ENCODE measurements at places on chromosomes 7 and 10.

- no peak for DNase-seq
These were observed 244.2 kb upstream of the IGFBP3 start for GRCh38 chr7:46165276-46165675.

- no peak for DNase-seq
These were observed 316.8 kb upstream of the MTPN start for GRCh38 chr7:136293841-136294391.

GRCh38 chr10:13201132-13201531, 33.0 kb downstream of the UCMA start:
- DNase-seq, result no peak

- no peak for DNase-seq
These were observed 244.3 kb downstream of the PHF14 start for GRCh38 chr7:11217848-11218565.

DNA sequence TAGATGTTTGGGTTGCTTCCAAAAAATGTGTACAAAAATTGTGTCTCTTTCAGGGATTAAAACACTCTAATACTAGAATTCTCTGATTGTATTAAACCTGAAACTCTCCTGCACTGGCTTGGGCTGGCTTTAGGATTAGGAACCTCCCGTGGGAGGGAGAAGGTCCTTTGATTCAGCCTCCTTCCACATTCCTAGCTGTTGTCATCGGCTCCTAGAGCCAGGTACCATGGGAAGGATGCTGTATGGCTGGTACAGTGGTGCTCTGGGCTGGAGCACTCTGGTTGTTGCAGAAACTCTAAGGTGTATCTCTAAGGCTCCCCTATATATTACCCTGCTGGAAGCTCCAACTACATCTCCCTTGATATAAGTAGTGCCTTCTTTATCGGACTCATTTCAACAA, 245.2 kb upstream of the FOXK1 start:
- DNase-seq, result no peak

- no peak for DNase-seq
These were observed 14.5 kb upstream of the PAX2 start for GRCh38 chr10:100730725-100731406.

DNA sequence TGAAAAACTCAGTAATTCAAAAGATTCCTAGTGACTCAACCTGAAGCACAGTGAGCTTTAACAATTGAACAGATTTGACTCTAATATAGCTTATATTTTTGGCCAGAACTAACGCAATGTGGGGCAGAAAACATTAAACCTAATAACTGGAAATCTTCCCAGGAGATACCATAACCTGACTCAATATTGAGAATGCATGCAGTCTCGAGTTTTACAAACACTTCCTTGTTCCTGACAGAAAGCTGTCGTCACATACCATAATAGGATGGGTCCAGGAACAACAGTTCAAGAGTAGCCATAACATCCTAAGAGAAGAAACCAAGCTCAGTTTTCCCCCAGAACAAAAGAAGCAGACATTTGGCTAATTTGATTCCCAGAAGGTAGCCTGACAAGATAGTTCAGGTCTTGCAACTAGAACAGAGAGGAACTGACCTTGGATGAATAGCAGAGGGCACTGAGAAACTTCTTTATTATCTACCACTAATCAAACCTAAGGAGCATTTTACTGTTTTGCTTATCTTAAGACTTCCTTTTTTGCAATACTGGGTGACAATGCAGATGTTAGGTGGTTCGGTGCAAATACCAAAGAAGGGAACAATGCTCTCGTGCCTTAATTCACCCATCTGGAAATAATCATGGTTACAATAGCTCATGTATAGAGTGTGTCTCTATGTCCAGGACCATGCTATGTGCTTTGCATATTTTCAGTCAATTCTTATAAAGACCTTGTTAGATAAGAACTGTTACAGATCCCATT, 38.6 kb upstream of the ACSL5 start:
- DNase-seq, result no peak

GRCh38 chr10:86500846-86501245, 20.7 kb downstream of the WAPL start:
- no peak for DNase-seq

GRCh38 chr7:155426543-155427410, 31.2 kb upstream of the EN2 start:
- no peak for DNase-seq

- DNase-seq, result no peak
These were observed 11.9 kb upstream of the LRRC27 start for GRCh38 chr10:132319853-132320653.

GRCh38 chr10:43845121-43845520, 196.4 kb upstream of the ZNF32 start:
- no peak for DNase-seq

- no peak for DNase-seq
These were observed 168.9 kb downstream of the NRF1 start for GRCh38 chr7:129780257-129780973.

DNA sequence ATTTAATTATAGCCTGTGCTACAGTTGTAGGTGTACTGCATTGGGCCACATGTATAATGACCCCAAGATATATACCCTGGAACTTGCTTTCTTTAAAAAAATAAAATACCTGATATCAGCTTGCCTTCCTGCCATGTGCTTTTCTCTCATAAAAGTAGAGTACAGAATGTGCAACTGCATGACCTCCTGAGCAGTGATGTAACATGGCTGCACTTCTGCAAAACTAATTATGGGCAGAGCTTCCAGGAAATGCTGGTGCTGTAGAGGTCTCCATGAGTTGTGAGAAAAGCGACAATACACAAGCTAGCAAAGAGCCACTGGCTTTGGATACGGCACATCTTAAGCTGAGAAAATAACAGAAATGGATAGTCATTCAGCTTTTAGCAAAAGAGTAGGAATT, 6.5 kb upstream of the ERLIN1 start:
- DNase-seq, result no peak

DNA sequence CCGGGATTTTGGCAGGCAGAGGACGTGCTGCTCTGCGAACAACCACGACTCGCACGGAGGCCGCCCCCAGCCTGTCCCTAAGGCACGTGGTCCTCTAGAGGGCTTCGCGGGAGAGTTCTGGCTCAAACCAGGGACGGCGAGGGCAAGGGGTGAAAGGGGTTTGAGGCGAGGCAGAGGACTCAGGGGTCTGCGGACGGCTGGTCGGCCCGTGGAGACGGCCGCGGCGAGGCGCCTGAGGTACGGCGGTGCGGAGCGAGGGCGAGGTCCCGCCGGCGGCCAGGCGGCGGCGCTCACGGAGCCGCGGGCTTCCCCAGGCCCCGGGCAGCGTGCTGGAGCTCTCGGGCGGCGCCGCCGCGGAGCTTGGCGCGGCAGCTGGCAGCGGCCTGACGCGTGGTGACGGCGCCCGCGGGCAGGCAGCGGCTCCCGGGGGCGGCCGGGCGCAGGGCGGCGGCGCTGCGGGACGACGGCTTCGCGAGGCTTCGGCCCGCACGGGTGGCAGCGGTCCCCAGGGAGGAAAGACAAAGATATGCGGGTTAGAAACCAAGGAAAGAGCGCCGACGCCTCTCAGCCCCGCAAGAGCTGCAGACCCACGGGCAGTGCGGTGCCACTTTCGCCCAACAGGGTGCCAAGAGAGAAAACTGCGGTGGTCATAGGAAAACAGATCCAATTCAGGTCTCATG, 44.8 kb downstream of the ZNF800 start:
- peak; percentile 59 for DNase-seq

DNA sequence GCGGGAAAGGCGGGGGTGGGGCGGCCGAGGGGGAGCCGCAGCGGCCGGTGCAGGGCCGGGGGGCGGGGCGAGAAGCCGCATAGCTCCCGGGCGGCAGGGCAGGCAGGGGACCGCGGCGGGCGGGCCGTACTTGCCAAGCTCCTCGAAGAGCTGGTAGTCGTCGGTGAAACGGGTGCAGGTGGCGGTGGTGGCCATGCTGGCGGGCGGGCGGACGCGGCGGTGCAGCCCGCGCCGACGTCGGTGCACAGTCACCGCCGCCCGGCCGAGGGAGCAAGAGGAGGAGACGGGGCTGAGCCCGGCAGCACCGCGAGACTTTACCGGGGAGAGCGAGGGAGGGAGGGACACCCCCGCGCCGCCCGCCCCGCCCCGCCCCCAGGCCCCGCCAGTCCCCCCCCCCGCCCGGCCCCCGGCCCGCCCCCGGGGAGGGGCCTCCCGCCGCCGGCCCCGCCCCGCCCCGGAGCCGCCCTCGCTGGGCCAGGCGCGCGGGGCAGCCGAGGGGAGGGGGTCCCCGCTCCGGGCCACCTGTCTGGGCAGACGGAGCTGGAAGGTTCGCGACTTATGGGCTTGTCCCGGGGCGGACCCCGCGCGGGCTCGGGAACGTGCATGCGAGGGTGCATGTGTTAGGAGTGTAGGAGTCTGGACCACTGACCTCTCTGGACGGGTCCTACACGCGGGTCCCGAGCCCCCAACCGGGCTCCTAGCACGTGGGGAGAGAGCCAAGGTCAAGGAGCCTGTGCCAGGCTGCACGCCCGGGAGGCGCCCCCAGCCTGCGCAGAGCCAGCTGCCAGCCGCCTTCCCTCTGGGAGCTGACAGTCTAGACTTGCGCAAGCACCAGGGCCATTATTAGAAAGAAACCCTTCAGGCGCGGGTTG, at the start of gene CAMK2G:
TSS of gene CAMK2G (minus strand) at position 289 of the 872 bp plus-strand sequence. CDS start at position 195, 94 bp downstream.
- DNase-seq, result peak; percentile 50

DNA sequence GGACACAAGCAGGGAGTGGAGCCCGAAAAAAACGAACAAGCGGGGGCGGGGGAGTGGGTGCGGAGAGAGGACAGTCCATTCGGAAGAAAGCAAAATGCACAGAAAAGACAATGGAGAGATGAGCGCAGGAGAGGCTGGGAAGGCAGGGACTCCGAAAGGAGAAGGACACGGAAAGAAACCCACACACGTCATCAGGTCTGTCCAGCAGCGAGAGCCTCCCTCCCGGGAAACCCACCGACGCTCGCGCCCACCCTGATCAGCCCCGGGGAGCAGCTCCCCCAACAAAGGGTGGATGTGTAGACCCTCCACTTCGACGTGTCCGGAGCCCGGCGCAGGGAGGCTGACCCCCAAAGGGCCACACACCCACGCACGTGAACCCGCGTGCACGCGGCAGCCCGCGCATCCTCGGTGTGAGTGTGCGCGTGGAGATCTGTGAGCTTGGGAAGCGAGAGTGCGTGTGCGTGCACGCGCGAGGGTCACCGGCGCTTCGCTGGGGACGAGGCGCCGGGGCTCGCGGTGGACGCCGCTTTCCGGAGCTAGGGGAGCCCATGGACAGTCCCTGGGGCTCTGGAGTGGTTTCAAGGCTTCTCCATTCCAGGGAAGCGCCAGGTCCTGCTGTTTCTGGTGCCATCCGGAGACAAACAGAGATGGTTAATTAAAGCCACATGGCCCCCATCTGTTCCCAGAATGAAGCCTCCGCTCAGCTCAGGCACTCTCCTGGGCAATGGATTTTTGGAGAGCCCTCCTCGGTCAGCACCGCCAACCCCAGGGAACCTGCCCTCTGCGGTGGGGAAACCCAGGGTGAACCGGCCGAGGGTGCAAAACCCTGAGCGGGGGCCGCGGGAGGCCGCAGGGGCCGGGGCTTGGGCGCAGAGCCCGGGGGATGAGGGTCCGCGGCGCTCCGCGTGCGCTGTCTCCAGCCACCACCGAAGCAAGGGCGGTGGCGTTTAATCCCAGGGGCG, 916 bp downstream of the LAMB1 start:
- peak; percentile 12 for DNase-seq

- no peak for DNase-seq
These were observed 92.8 kb downstream of the BMS1 start for GRCh38 chr10:42875388-42875755.

GRCh38 chr7:140903741-140904480, 20.8 kb downstream of the BRAF start:
- DNase-seq, result no peak

- no peak for DNase-seq
These were observed 327.5 kb upstream of the PHF14 start for GRCh38 chr7:10646194-10646593.

DNA sequence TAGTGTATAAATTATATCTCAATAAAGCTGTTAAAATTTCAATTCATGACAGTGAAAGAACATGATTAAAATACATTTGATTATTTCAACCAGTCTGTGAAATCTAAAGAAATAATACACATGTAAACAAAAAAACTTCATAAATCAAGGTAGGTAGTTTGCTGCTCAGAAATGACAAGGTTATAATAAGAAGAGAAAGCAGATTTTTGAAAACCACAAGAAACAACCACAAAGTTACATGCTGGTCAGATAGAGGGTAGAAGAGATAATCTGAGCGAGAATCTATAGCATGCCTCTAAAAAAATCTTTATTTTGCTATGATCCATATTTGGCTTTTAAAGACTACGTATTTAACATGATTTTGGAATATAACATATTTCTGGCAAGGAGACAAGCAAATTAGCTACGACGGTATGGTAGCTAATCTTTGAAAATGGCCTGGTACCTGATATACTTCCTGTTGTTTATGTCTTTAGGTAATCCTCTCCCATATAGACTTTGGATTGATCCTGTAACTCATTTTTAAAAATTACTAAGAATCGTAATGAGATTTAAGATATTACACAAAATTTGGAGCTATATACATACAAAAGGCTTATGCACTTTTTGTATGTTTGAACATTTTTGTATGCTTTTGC, 23.5 kb upstream of the VCL start:
- DNase-seq, result no peak

DNA sequence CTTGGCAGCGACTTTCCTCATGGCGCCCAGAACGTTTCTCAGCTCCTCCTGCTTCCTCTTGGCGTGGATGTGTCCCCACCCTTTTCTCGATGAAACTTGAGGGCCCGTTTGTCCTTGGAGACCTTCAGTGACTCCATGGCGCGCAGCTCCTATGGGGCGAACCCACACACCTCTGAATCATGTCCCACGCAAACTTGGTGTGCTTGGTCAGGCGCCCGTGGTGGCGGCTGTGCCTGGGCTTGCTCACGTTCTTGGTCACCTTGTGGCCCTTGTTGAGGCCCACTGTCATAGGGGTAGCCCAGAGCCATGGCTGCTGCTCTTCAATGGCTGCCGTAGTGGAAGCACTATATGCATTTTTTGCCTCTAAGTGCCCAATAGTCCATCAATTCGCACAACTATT, 117.5 kb upstream of the FOXP2 start:
- no peak for DNase-seq

- DNase-seq, result no peak
These were observed 17.7 kb downstream of the RAB19 start for GRCh38 chr7:140421521-140421920.

DNA sequence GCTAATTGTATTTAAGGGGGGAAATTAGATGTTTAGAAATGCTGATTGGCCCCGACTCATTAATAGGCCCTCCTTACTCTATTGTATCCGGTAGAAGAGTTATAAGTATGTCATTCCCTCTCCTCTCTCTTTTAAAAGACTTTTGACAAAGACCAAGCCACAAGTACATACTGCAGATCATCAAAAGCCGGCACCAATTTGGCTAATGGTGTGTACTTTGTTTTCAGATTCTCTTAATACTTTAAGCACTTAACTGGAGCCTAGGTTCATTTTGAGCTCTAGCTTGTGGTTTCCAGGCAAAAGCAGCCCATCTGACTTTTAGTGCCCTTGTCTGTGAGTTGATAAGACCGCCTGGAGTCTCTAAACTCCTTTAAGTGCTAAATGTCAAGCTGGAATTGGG, 210.0 kb upstream of the LYZL1 start:
- no peak for DNase-seq

GRCh38 chr7:6571160-6571779, 6.0 kb upstream of the ZDHHC4 start:
- no peak for DNase-seq

All from neural crest cell (in vitro differentiated cells).